Smooth muscle cell of the brain vasculature (primary cell): ENCODE measurements at places on chromosomes 11 and 22.

- no peak for DNase-seq
Measured at GRCh38 chr22:50246242-50247175, 1.7 kb upstream of the TUBGCP6 start.

- DNase-seq = no peak
Measured at GRCh38 chr11:16297332-16297731, 59.0 kb downstream of the SOX6 start.

GRCh38 chr11:123186286-123186685 is 8.8 kb downstream of the CLMP start:
- DNase-seq = no peak

DNA sequence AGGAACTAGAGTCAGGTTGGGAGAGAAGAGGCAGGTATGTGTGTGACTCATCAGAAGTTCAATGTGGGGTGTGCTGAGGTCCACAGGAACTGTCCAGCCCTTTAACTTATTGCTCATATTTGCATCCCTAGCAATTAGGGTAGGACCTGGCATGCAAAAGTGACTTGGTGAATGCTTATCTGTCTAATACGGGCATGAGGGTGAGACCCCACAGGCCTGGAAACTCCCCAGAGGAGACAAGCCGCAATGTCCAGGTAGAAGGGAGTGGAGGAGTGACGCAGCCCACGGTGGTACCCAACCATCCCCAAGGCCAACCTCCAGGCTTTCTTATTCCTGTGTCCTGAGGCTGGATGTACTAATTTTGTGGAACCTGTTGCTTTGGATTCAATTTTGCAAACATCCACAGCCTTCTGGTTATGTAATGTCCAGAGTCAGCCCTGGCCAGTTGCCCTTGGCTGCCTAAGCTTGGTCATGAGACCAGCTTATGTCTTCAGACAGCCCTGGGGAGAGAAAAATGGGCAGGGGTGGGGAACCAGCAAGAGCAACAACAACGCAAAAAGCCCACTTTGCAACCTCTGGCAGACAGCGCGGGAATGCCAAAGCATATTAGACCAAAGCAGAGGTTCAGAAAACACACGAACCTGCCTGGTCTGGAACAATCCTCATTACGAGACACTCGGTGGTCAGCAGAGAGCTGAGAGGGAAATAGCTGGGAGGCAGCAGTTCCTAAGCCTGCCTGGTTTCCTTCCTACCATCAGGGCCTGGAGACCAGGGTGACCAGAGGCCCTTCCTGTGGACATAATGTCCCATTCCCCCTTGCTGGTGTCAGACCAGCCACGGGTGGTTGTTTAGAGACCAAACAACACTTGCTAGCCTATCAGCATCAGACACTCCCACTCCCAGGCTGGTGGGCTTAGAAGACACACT is 49.3 kb downstream of the TIMP3 start:
- no peak for DNase-seq

GRCh38 chr22:20424932-20425565 is 12.6 kb downstream of the SCARF2 start:
- no peak for DNase-seq

DNA sequence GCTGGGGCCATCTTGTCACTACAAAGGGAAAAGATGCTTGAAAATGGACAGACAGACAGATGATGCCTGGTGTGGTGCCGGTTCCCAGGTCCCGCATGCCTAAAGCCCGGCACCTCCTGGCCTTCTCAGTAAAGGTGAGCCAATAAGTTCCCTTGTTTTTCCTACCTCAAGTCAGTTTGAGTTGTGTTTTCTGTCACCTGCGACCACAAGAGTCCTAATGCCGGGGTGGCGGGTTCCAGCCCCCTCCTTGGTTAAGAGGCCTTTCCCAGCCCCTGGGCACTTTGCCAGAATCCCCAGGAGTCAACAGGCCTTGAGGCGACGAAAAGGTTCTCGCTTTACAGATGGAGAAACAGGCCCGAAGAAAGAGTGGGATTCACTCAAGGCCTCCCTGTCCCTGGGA is 9.0 kb downstream of the FGF19 start:
- no peak for DNase-seq

GRCh38 chr11:133712051-133712560 is 133.2 kb downstream of the SPATA19 start:
- DNase-seq = no peak

GRCh38 chr11:82776377-82776776 is 42.7 kb upstream of the FAM181B start:
- DNase-seq = peak; percentile 15

DNA sequence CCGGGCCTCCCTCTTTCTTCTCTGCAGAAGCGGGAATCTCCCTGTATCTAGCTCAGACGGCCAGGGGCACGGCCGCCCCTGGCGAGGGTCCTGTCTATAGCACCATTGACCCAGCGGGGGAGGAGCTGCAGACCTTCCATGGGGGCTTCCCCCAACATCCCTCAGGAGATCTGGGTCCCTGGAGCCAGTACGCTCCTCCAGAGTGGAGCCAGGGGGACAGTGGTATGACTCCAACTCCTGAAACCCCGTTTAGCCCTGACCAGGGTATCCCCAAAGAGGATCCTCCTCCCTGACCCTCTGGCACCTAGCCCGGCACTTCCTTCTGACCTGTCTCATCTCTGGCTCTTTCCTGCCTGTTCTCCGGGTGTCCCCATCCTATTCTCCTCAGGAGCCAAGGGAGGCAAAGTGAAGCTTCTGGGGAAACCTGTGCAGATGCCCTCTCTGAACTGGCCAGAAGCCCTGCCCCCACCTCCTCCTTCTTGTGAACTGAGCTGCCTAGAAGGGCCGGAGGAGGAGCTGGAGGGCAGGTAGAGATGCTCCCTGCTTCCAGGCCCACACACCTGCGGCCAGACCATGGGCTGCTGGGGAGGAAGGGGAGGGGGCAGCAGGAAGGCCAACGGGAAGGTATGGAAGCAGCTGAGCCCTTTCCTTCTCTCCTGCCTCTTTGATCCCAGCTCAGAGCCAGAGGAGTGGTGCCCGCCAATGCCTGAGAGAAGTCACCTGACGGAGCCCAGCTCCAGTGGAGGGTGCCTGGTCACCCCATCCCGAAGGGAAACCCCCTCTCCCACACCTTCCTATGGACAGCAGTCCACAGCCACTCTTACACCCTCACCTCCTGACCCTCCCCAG is 12.9 kb downstream of the ROBO3 start:
- no peak for DNase-seq

DNA sequence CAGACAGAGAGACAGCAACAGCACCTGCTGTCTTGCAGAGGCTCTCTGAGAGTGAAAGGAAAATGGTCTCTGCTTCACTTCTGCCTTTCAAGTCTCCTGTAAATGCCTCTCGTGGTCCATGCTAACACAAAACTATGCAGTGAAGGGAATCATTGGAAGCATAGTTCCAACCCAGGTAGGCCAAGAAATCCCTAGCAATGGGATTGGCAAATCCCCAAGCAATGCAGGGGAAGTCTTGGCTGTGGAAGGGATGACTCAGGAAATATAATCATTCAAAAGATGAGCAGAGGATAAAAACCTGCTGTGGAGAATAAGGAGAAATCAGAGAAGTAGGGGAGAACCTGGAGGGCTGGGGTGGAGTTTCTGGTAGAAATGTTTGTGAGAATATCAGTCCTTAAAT is 216.1 kb upstream of the ZBED5 start:
- DNase-seq = no peak

DNA sequence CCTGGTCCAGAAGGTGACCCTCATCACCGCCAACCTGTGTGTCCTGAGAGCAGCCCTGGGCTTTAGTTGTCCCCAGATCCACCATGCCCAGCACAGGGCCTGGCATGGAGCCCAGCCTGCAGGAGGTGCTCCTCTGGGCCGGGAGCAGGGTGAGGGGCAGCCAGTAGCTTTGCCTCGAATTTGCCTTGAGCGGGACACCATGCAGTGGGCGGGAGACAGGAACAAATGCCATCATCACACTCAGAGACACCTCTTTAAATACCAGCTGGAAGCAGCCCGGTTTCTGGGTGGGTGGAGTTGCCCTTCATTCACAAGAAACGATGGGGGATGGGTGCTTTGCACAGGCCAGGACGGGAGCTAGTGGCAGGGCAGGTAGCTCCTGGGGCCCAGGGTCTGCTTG is 19.3 kb downstream of the FLRT1 start:
- DNase-seq = no peak

DNA sequence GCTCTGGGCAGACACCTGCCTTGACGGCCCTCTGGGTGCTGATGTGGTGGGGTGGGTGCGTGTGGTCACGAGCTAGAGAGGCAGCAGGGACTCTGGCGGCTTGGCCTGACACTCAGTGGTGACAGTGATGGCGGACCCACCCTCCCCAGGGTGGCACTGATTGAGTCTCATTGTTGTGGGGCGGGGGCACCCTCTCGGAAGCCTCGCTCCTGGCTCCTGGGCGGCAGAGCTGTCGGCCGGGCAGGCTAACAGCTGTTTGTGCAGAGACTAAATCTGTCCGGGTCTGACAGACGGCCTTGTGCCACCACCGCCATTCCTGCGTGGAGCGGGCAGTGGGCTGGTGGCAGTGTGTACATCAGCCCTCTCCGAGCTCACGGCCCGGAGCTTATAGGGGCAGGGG is 15.6 kb downstream of the FLRT1 start:
- DNase-seq = no peak

GRCh38 chr11:111735262-111736116 is 30.7 kb downstream of the PPP2R1B start:
- peak; percentile 95 for DNase-seq

- DNase-seq = no peak
Measured at GRCh38 chr11:88363004-88363403, 25.5 kb upstream of the CTSC start.

GRCh38 chr22:40462195-40462984 is 92.0 kb downstream of the SGSM3 start:
- no peak for DNase-seq

GRCh38 chr22:46086577-46087335 is 63.6 kb upstream of the PPARA start:
- no peak for DNase-seq

GRCh38 chr11:65491614-65492386 is 7.0 kb upstream of the MALAT1 start:
- no peak for DNase-seq

DNA sequence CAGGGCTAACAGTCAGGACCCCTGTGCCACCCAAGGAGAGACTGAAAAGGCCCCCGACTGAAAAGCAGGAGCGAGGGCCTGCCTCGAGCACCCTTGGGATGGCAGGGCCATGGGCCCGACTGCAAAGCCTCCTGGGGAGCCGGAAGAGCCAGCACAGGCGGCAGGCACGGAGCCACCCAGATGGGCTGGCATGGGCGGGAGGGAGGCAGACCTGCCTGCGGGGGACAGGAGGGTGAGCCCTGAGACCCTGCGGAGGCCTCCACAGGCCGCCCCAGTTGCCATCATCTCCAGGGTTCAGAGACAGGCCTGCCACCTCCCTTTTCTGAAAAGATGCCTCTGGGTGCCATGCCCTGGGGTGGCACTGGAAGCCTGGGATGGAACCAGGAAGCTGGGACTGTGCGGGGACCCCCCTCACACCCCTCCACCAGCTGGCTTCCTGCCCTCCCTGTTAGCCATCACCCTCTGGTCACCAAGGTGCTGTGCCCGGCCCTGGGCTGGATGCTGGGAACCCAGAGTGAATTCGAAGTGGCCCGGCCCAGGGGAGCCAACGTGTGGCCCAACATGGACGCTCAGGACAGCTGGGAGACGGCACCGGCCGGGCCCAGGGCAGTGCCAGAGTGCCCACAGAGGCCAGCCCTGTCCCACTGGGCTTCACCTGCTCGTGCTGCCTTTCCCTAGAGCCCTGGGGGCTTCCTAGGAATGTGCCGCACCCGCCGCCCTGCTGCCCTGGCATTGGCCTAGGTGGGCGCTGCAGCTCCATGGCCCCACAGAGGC is 13.8 kb downstream of the TSPAN32 start:
- DNase-seq = no peak

DNA sequence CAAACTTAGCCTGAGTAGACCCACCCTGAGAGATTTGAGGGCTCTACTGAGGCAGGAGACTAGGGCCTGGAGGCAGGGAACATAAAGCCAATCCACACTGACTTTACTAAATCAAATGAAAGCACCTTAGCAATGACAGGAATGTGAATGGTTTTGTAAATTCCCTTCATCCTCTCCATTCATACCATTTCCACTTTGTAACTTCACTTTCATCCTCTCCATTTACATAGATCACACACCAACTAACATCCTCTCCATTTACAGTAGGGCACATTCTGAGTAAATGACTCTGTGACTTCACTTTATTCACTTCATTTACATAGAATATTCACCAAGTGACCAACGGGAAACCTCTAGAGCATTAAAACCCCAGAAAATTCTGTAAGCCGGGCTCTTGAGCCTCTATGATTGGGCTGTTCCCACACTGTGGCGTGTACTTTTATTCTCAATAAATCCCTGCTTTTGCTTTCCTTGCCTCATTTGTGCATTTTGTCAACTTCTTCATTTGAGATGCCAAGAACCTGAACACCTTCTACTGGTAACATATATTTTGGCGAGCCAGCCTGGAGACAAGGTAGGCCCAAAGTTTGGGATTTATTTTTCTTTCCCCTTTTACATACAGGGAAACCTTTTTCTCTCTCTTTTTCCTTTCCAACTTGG is 82.9 kb downstream of the PIWIL4 start:
- no peak for DNase-seq

DNA sequence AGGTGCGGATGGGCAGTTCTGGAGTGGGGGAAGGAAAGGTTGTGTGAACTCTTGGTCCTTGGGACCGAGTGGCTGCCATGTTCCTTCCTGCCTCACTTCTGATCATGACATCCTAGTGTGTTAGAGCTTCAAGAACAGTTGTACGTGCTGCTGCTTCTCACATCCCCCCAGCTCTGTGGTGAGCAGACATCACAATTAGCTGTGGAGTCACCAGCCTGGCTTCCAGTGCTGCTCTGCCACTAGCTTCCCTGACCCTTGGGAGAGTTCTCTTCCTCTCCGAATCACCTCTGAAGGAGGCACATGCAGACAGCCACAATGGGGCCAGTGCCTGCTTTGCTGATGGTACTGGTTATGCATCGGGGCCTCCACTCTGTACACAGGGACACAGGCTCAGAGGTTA is 6.2 kb upstream of the RAB1B start:
- DNase-seq = no peak

- no peak for DNase-seq
Measured at GRCh38 chr11:17408026-17408425, 19.6 kb upstream of the KCNJ11 start.

DNA sequence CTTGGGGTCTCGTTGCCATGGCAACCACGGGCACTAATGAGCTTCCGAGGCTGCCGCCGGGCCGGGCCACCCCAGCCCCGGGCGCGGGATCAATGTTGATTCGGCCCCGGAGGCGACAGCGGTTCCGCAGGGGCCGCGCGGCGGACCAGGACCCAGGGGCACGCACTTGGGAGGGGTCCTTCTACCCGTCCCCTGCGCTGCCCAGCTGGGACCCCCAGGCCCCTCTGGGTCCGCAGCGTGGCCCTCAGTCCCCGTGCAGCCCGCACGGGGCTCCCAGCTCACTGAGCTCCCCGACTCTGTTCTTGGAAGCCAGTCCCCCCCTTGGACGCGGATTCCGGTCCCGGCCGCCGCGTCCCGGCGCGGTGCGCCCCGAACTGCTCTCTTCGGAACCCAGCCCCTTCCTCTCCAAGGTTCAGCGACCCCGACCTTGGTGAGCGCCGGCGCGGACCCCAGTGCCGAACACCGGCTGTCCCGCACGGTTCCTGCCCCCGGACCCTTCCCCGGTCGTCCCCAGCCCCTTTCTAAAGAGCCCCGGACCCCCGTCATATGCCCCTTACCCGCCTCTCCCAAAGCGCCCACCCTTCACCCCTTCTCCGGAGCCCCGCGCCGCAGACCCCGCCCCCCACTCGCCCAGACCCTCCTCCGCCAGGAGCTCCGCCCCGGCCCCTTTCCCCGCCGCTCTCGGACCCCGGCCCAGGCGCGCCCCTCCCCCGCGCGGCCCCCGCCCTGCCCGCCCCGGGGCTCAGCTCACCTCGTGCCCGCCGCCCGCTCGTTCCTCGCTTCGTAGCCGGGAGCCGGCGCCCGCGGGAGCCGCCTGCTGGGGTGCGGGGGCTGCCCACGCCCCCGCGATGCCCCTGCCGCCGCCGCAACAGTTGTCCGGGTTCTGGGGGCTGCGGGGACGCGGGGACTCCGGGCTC is 18.3 kb upstream of the SHISAL1 start:
- no peak for DNase-seq
